ENCODE measurements at places on chromosomes 1 and 21.
A peak's percentile ranks its signal among the peaks of the same experiment; 100 is the strongest.

DNA sequence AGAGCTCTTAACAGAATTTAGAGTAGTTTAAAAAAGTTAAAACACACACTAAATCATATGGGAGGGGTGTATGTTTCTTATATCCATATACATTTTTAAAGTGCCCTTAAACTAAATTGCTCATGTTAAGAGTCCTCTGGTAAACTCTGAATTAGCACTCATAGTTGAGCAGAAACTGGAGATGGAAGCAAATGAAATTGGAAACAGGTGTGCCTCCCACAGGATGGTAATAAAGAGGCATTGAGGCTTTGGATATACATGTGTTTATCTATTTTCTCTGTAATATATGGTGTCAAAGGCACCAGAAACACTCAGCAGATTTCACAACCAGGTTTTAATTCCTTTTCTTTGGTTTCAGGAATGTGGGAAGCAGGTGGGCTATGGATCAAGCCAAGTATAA, 188.6 kb downstream of the HS2ST1 start:
- no peak overlapping the region for H3K4me3 ChIP-seq
- no peak overlapping the region for H3K27ac ChIP-seq
- H3K27me3 ChIP-seq, result no peaks in the 10 kb centered on the region
- DNase-seq, result no peak
- H3K4me1 ChIP-seq, result no peaks in the 10 kb centered on the region

GRCh38 chr1:154847891-154848290, 22.2 kb downstream of the KCNN3 start:
- H3K4me1 ChIP-seq, result peaks cover 23% of the 10 kb centered on the region
- H3K27me3 ChIP-seq, result peaks cover 20% of the 10 kb centered on the region
- DNase-seq, result no peak
- no peaks in the 10 kb centered on the region for H3K36me3 ChIP-seq

GRCh38 chr1:7048395-7048794, 263.1 kb downstream of the CAMTA1 start:
- no peak overlapping the region for H3K4me3 ChIP-seq
- H3K27ac ChIP-seq, result no peak overlapping the region
- H3K36me3 ChIP-seq, result no peaks in the 10 kb centered on the region
- H3K27me3 ChIP-seq, result peaks cover 11% of the 10 kb centered on the region
- no peaks in the 10 kb centered on the region for H3K4me1 ChIP-seq

DNA sequence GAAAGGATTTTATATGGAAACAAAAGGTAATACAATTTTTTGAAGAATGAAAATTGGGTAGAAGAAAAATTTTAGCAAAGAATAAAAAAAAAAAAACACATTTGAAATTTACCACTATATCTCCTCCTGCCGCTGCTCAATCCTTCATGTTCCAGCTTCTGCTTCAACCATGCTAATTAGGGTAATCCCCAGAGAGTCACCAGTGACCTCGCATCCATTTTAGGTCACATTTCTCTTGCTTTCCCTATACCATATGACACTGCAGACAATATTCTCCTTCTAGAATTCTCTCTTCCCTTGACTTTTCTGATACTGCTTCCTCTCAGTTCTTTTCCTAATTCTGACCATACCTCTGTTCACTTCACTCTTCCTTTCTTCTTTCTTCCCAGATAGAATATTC, 237.1 kb downstream of the USH2A start:
- no peak for DNase-seq
- no peaks in the 10 kb centered on the region for H3K36me3 ChIP-seq
- no peak overlapping the region for H3K27ac ChIP-seq
- H3K27me3 ChIP-seq, result no peaks in the 10 kb centered on the region
- H3K4me3 ChIP-seq, result no peak overlapping the region

- H3K4me3 ChIP-seq, result no peak overlapping the region
- no peak for DNase-seq
- H3K27ac ChIP-seq, result no peak overlapping the region
- no peaks in the 10 kb centered on the region for H3K36me3 ChIP-seq
Observed at GRCh38 chr21:27734146-27734545, 767.3 kb upstream of the ADAMTS5 start.

GRCh38 chr1:189669846-189670245, 807.8 kb downstream of the BRINP3 start:
- no peak overlapping the region for H3K27ac ChIP-seq
- H3K4me3 ChIP-seq, result no peak overlapping the region
- no peaks in the 10 kb centered on the region for H3K27me3 ChIP-seq
- H3K4me1 ChIP-seq, result no peaks in the 10 kb centered on the region

DNA sequence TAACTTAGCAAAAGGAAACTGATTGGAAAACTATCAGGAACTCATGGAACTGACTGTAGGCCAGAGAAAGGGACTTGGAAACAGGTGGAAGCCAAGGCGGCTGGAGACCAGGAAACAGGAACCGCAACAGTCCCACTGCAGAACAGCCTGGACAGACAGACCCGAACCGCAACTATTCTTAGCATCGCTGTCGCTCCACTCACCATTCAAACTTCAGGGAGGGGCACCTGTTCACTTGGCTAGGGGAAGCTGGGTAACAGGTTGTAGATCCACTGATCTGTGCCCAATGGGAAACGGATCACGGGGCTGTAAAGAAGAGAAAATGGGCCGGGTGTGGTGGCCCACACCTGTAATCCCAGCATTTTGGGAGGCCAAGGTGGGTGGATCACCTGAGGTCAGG, 61.9 kb downstream of the CLSTN1 start:
- no peaks in the 10 kb centered on the region for H3K36me3 ChIP-seq
- no peak overlapping the region for H3K27ac ChIP-seq
- no peak overlapping the region for H3K4me3 ChIP-seq
- peaks cover 7% of the 10 kb centered on the region for H3K4me1 ChIP-seq
- no peaks in the 10 kb centered on the region for H3K27me3 ChIP-seq

GRCh38 chr1:244048256-244049161, 2.6 kb upstream of the ZBTB18 start:
- H3K4me3 ChIP-seq, result peak overlapping the region; percentile 94
- H3K36me3 ChIP-seq, result peaks cover 4% of the 10 kb centered on the region
- no peaks in the 10 kb centered on the region for H3K27me3 ChIP-seq
- DNase-seq, result peak; percentile 93

GRCh38 chr1:238582816-238583215, 692.1 kb upstream of the ZP4 start:
- H3K27ac ChIP-seq, result no peak overlapping the region
- DNase-seq, result no peak
- no peaks in the 10 kb centered on the region for H3K27me3 ChIP-seq
- H3K4me3 ChIP-seq, result no peak overlapping the region
- no peaks in the 10 kb centered on the region for H3K36me3 ChIP-seq

GRCh38 chr1:116489231-116489697, 81.6 kb downstream of the CD58 start:
- no peak for DNase-seq
- no peaks in the 10 kb centered on the region for H3K27me3 ChIP-seq
- no peak overlapping the region for H3K4me3 ChIP-seq
- no peak overlapping the region for H3K27ac ChIP-seq
- H3K4me1 ChIP-seq, result peaks cover 21% of the 10 kb centered on the region

DNA sequence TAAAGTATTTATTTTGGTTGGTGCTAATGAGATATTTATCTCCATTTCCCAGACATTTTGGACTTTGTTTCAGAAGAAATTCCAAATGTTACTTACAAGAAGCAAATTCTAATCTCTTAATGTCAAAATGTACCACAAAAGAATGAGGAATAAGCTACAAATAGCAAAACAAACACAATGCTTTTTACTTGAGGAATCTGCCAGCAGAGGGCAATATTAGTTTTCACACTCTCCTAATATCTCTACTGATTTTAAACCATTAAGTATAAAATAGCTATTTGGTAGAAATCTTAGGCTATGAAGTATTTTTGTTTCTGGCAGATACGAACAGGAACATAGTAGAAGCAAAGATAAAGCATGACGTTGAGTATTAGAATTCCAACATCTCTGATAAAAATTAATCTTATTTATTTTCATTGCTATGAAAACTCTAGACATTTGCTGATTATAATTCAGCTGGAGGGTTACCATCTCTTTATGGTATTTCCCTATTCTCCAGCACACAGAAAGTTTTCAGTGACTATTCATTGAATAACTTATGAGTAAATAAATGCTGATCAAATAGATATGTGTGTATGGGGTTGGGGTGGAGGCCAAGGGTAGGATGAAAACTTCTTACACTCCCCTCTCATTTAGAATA, 13.4 kb upstream of the HMCN1 start:
- H3K27me3 ChIP-seq, result peaks cover 7% of the 10 kb centered on the region
- H3K4me1 ChIP-seq, result no peaks in the 10 kb centered on the region
- H3K36me3 ChIP-seq, result no peaks in the 10 kb centered on the region
- H3K27ac ChIP-seq, result no peak overlapping the region
- H3K4me3 ChIP-seq, result no peak overlapping the region

DNA sequence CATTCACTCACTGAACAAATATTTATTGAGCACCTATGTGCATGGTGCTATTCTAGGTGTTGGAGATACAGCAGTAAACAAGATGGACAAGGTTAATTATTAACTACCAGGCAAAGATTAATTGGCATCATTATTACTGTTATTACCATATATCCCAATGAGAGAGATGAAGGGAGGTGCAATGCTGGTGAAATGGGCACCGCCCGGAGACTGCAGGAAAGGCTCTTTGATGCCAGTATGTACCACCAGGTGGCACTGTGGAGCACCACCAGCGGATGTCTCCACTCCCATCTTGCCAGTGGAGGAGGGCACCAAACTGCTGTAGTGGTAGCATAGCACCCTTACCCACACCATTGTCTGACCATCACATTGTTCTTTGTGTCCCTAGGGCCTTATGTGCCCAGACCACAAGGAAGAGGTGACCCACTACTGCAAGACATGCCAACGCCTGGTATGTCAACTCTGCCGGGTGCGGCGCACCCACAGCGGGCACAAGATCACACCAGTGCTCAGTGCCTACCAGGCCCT, 3.0 kb downstream of the TRIM46 start:
- no peaks in the 10 kb centered on the region for H3K27me3 ChIP-seq
- H3K4me1 ChIP-seq, result peaks cover 48% of the 10 kb centered on the region
- peaks cover 3% of the 10 kb centered on the region for H3K36me3 ChIP-seq
- H3K4me3 ChIP-seq, result peak overlapping the region; percentile 6
- peak; percentile 87 for DNase-seq
